Epithelial cell of proximal tubule (primary cell): ENCODE measurements at places on chromosomes 7 and 10.

DNA sequence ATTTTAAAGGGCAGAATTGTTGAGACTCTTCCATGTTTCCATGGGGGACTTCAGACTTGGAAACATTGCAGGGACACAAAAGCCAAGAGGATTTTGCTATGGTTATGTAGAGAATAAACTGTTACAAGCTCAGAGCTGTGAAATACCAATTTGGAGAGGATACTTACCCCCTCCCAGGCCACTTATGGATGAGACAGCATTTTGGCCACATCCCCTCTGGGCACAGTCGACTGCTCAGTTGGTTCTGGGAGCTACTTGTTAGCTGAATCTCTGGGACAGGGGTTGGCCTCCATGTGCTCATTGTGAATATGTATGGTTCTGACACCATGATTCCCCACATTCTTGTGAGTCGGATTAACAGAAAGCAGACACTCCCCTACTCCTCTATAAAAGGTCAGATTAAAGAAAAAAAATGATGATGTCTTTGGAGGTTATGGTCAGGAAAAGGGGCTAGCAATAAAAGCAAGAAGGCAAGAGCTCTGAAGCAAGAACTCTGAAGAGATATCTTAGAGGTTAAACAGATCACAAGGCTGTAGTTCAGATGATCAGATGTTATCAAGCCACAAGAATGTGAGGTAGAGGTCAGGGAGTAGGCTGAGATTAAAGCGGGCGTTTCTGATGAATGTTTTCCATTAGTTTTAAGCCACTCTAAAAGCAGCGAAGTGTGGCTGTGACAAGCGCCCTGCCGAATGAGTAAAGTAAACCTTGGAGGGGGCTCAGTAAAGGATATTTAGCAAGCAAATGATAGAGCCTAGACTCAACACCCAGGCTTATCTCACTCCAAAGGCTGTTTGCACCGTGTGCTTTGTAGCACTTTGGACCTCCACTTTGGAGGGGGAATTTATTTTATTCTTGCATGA is 17.2 kb downstream of the STAMBPL1 start:
- DNase-seq, result no peak

- DNase-seq, result no peak
Observed at GRCh38 chr7:107958764-107959526, 44.0 kb downstream of the LAMB1 start.

- peak; percentile 98 for DNase-seq
Observed at GRCh38 chr7:106848851-106849442, 16.1 kb upstream of the PIK3CG start.

GRCh38 chr10:31930023-31930751 is 1.6 kb upstream of the ARHGAP12 start:
- no peak for DNase-seq

GRCh38 chr10:103098240-103098639 is 94.8 kb downstream of the NT5C2 start:
- no peak for DNase-seq

GRCh38 chr10:115674496-115674895 is 581.3 kb downstream of the ATRNL1 start:
- no peak for DNase-seq

DNA sequence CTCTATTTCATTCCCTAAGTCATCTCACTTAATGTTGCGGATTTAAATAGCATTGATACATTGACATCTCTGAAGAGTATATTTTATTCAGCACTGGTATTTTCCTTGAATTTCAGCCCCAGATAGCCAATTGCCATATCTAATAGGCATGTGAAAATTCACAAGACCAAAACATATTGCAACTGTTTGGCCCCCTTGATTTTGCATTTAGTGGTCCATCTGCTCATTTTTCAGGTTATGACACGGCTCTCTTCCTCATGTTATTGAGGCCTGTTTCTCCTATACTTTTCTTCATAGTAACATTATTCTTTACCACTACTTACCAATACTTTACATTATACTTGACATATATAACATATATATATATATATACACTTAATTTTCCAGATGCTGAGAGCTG is 43.7 kb downstream of the MKLN1 start:
- no peak for DNase-seq

- DNase-seq, result no peak
Observed at GRCh38 chr7:6423942-6424701, 23.6 kb downstream of the DAGLB start.

- DNase-seq, result no peak
Observed at GRCh38 chr10:3564346-3565002, 220.5 kb downstream of the KLF6 start.

DNA sequence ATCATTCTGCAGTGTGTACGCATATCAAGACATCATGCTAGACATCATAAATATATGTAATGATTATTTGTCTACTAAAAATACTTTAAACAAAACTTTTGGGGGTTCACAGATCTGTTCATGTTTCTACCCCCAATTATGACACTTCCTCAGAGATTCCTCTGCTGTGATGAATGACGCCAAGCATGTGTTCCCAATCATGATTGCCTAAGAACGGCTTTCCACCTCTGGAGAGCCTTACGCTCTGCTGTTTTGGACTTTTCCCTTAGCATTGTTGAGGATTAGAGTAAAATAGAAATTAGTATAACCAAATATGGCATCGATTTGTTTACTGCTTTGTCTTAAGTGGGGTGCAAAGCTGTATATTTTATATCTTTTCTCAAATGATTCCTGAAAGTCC is 236.3 kb upstream of the IGFBP3 start:
- no peak for DNase-seq

GRCh38 chr7:92717993-92718716 is 118.2 kb downstream of the CDK6 start:
- no peak for DNase-seq

- DNase-seq, result no peak
Observed at GRCh38 chr10:6877336-6877721, 297.3 kb upstream of the PRKCQ start.

DNA sequence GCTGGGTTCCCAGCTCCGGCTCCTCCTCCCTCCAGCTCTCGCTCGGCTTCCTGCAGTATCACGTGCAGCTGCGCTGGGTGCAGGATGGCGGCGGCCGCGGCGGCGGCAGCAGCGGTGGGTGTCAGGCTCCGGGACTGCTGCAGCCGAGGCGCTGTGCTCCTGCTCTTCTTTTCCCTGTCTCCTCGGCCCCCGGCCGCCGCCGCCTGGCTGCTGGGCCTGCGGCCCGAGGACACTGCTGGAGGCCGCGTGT is at the start of gene CNNM1:
Gene CNNM1, plus strand, starts transcription at position 53 of the 250 bp plus-strand sequence. Its CDS starts 32 bp downstream, at position 85.
- no peak for DNase-seq

DNA sequence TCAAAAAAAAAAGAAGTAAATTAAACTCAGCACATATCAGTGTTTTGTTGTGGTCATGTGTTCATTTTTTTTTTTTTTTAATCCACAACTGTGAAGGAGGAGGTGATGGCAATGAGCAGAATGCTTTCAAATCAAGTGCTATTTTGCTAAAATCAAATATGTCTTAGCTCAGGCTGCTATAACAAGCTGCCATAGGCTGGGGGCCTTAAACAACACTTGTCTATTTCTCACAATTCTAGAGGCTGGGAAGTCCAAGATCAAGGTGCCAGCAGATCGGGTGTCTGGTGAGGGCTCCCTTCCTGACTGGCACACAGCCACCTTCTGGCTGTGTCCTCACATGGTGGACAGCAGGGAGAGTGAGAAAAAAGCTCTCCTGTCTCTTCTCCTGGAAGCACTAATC is 203.9 kb downstream of the FAM107B start:
- no peak for DNase-seq

DNA sequence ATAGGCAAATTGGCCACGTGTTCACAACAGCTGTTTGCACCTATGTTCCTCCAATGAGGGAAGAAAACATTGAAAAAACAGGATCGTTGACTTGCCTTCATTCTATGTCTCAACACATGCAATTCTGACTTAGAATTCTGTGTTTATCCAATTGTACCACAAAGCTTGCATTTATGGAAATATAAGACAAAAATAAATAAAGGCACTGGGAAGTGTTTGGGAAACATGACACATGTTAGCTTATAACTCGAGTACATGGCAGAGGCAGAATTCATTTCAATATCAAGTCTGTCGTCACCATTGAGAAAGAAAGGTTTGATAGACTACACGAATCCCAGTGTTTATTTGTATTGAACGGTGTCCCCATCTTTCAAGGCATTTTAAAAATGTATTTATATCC is 291.2 kb downstream of the AHR start:
- no peak for DNase-seq

DNA sequence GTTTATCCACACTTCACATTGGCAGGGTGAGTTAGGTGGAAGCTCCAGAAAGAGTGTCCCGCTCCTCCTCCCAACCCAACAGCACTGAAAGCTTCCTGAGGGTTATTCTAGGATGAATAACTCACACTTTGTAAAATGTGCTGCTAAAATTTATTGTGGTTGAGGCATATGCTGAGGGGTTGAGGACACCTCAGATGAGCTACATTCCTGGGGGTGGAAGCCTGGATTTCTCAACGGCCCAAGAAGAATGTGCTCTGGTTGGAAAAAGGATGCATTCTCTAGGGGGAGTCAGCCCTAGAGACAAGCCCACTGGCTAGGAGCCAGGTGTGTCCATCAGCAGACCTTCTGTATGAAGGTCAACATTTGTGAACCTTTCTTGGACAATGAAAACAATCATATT is 91.5 kb upstream of the PDE1C start:
- DNase-seq, result no peak

DNA sequence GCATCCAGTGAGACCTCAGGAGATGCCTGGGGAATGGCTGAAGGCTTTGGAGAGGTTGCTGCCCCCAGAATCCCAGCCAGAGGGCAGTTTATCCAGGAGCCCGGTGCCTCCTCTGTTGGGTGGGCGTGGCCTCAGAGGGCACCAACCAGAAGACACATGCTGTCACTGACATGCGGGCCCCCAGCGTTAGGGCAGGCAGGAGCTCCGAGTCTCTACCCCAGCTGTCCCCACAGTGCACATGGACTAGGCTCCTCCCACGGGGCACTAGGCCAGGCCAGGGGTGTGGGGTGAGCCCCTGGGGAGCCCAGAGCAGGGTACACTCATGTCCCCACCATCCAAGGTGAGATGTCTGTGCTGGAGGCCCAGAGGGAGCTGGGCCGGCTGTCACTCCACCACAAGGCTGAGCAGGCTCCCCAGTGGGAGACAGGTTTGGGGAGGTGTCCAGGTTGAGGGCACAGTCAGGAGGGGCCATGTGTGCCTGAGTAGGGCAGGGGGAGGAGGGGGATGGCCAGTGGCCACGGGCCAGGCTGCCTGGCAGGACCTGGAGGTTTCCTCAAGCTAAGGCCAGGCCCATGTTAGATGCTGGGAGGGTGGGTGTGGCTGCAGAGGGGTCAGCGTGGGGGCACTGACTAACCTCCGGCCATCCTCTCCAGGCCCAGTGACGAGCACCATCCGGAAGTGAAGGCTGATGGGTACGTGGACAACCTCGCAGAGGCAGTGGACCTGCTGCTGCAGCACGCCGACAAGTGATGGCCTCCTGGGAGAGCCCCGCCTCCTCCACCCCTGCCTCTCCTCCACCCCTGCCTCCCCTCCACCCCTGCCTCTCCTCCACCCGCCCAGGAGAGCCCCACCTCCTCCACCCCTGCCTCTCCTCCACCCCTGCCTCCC is 131.3 kb downstream of the FAM53B start:
- no peak for DNase-seq

DNA sequence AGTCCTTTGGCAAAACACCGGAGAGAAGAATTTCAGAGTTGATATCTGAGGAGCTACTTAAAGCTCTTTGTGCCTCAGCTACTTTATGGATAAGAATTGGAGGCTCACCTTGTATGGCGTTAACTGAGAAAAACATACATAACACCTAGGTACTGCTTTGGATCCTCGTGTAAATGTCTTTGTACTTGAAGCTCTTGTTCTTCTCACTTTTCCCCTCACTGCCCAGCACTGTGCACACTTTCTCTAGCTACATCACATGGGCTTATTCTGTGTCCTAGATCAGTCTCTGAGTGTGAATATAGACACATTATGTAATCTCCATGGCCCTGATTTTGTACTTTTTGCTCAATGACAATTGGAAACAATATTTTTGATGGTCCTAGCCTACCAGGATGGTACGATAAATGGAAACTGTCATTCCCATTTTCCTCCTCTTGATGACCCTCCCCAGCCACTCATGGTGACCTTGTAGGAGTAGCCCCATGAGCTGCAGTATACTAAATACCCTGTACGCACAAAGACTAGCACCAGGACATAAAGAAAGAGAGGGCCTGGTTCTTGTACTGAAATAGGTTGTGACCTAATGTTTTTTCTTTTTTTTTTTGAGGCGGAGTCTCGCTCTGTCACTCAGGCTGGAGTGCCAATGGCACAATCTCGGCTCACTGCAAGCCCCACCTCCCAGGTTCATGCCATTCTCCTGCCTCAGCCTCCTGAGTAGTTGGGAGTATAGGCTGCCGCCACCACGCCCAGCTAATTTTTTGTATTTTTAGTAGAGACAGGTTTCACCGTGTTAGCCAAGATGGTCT is 22.1 kb downstream of the STAMBPL1 start:
- no peak for DNase-seq

- no peak for DNase-seq
Observed at GRCh38 chr7:15248514-15248913, 313.3 kb downstream of the AGMO start.

- no peak for DNase-seq
Observed at GRCh38 chr7:149381245-149381644, 79.6 kb downstream of the ZNF777 start.

DNA sequence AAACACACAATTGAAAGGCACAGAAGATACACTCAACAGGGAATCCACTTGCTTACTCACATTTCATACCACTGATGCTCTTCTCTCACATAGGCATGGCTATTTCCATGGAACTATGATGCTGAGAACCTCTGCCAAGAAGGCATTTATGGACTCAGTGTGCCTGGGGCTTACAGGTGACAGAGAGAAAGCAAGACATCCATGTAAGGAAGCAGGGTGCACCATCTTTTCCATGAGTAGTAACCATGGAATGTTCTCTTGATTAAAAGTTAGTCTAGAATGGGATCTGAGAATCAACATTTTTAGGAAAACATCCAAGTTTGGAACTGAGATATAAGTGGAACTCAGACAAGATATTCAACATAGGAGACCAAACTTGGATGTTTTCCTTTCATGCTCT is 52.5 kb upstream of the MACC1 start:
- DNase-seq, result no peak

DNA sequence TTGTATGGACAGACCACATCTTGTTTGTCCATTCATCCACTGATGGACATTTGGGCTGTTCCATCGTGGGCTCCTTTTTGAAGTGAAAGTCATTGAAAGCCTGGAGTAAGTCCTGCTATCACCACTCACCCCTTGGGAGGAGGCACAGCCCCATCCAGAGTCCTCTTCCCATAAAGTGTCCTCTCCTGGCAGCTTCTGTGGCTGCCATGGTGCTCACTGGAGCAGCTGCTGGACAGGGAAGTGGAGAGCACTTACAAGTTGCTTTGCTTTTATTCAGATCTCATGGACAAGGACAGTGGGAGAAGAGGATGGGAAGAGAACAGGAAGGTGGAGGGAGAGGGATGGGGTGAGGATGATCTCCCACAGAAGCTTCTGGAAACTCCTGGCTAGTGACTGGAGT is 18.5 kb upstream of the EIF5AL1 start:
- DNase-seq, result no peak

- DNase-seq, result no peak
Observed at GRCh38 chr10:60283397-60283796, 106.3 kb downstream of the ANK3 start.

DNA sequence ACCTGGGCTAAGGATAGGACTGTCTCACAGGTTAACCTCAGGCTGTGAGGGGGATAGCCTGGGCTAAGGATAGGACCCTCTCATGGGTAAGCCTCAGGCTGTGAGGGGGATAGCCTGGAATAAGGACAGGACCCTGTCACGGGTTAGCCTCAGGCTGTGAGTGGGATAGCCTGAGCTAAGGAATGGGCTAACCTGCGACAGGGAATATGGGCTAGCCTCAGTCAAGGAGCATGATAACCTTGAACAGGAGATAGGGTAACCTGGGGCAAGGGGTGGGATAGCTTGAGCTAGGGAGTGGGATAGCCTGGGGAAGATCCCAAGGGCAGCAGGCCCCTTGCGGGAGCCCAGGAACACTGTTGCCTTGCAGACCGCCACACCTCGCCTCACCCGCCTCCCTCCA is 42.7 kb downstream of the GRID2IP start:
- DNase-seq, result no peak
